ENCODE measurements at places on chromosomes 11 and 22.

GRCh38 chr22:45888221-45889092, 88.5 kb downstream of the WNT7B start:
- DNase-seq = no peak

DNA sequence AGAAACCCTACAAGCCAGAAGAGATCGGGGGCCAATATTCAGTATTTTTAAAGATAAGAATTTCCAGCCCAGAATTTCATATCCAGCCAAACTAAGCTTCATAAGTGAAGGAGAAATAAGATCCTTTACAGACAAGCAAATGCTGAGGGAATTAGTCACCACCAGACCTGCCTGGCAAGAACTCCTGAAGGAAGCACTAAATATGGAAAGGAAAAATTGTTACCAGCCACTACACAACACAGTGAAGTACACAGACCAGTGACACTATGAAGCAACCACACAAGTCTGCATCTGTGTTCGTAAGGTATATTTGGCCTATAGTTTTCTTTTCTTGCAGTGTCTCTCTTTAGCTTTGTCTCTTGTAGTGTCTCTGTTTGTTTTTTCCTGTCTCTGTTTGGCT, 29.0 kb downstream of the TMEM225 start:
- DNase-seq = no peak

GRCh38 chr11:70507466-70508230, 109.3 kb downstream of the CTTN start:
- no peak for DNase-seq

DNA sequence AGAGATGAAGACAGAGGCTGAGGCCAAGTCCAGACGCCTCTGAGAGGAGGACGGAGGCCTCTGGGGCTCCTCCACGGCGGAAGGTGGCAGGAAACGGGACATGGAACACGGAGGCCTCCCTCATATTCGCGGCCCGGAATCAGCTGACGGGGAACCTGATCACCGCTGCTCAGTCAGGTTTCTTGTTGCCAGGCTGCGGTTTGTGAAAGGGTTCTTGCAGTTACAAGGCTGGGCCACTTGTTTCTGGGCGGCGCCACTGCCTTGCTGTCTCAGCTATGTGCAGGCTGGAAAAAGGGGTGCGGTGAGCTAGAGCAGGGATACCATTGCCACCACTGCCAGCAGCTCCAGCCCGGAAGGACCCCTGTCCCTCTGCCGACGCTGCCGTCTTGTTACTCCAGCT, 10.0 kb upstream of the MMP1 start:
- no peak for DNase-seq

GRCh38 chr11:61155312-61155711, 5.9 kb downstream of the VPS37C start:
- no peak for DNase-seq

- DNase-seq = no peak
Observed at GRCh38 chr22:35567351-35568141, 26.9 kb downstream of the RASD2 start.

DNA sequence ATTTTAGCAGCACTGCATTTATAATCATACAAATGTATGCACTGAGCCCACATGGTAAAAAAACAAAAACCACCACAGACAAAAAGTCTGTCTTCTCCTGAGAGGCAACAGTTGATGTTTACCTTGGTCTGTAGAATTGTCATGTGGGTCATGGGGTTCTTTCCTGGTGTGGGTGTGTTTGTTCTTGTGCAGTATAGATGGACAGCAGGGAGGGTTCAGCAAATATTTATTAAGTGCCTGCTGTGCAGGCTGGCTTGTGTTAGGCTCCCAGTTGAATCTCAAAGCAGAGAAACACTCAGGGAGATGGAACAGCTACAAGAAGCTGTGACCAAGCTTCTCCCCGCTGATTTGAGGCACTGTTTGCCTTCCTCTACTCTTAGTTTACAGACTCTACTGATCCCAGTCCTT, 82.2 kb downstream of the PISD start:
- DNase-seq = no peak

GRCh38 chr11:70481625-70482528, 83.5 kb downstream of the CTTN start:
- no peak for DNase-seq

- DNase-seq = no peak
Observed at GRCh38 chr11:75350743-75351540, 519 bp downstream of the ARRB1 start.

DNA sequence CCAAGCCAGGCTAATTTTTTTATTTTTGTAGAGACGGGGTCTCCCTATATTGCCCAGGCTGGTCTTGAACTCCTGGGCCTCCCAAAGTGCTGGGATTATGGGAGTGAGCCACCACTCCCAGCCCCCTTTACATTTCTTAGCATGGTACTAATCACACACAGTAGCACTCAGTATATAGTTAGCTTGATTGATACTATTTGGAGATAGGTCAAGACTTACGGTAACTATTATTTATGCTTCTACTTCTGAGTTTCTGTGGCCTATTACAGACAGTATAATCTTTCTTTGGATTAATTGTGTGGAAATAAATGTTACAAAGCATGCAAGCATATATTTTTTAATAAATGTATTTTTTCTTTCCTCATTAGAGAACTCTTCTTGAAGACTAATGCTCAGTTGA, 192.2 kb downstream of the UVRAG start:
- no peak for DNase-seq

DNA sequence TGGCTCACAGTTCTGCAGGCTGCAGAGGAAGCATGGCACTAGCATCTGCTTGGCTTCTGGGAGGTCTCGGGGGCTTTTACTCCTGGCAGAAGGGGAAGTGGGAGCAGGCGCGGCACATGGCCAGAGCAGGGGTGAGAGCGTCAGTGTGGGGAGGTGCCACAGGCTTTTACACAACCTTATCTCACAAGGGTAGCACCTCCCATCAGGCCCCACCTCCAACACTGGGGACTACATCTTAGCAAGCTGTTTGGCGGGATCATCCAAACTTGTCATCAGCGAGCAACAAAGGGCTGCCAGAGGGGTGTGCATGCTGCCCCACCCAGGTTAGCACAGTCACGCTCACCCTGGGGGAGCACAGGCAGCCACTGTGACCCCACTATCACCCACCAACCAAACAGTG, 18.9 kb upstream of the YPEL1 start:
- DNase-seq = no peak

GRCh38 chr22:19431649-19432132, at the start of gene HIRA:
TSS of gene HIRA (minus strand) at chr22:19431733. CDS start at chr22:19431476, 257 bp downstream.
- peak; percentile 81 for DNase-seq

DNA sequence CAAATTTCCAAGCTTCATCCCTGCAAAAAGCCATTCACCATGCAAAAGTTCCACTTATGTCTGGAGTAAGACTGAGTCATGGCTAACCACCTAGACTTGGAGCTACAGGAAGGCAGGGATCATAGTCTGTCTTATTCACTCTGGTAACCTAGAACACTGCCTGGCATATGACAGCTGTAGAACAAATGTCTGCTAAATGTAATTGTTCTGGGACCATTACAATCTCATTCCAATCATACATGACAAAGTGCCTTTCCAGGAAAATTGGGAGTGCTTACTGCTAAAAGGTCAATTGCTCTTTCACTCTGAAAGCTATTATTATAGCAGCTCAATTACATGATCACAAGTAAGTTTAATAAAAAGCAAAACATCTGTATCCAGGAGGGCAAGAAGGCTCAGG, 99.1 kb upstream of the CHRM4 start:
- no peak for DNase-seq

- no peak for DNase-seq
Observed at GRCh38 chr11:131686836-131687235, 316.4 kb downstream of the NTM start.
